IgD-negative memory B cell (primary cell): ENCODE measurements at places on chromosomes 7 and 10. TPM values are rescaled to one million over a fixed set of nuclear protein-coding genes. Genes with fewer than 3 reads are reported as not detected.

Gene CYREN
- polyA plus RNA-seq = 39.5 TPM

Gene ADIRF
- not detected for polyA plus RNA-seq

Gene ACHE
- not detected for polyA plus RNA-seq

Gene TMEM176B
- 2.4 TPM for polyA plus RNA-seq

Gene VSTM4
- not detected for polyA plus RNA-seq

Gene CH25H
- not detected for polyA plus RNA-seq

Gene RADIL
- not detected for polyA plus RNA-seq

Gene SH3PXD2A
- 1.2 TPM for polyA plus RNA-seq

Gene PLAC9
- polyA plus RNA-seq = not detected

Gene IL2RA
- polyA plus RNA-seq = 27.2 TPM

Gene LLCFC1
- polyA plus RNA-seq = not detected

Gene CRTAC1
- polyA plus RNA-seq = not detected

Gene ENO4
- polyA plus RNA-seq = 0.45 TPM

Gene VENTX
- not detected for polyA plus RNA-seq

Gene BTBD16
- not detected for polyA plus RNA-seq

Gene GRID2IP
- 0.09 TPM for polyA plus RNA-seq

Gene MCMBP
- polyA plus RNA-seq = 33.9 TPM

Gene GIMAP4
- 16.2 TPM for polyA plus RNA-seq

Gene ARHGAP22
- polyA plus RNA-seq = 0.64 TPM

Gene PPP1R3A
- not detected for polyA plus RNA-seq

Gene DGKI
- polyA plus RNA-seq = not detected

Gene TMEM196
- polyA plus RNA-seq = not detected

Gene SLC26A4
- not detected for polyA plus RNA-seq

Gene TRAPPC14
- 6.3 TPM for polyA plus RNA-seq

Gene PTF1A
- not detected for polyA plus RNA-seq

Gene FZD8
- not detected for polyA plus RNA-seq

Gene FUOM
- 37.1 TPM for polyA plus RNA-seq

Gene PDE1C
- polyA plus RNA-seq = not detected

Gene ANKRD61
- 0.24 TPM for polyA plus RNA-seq

Gene ATOH7
- not detected for polyA plus RNA-seq

Gene MEST
- polyA plus RNA-seq = 5.7 TPM

Gene STEAP1B
- 3.4 TPM for polyA plus RNA-seq

Gene ZNF735
- not detected for polyA plus RNA-seq

Gene OIT3
- not detected for polyA plus RNA-seq

Gene C10orf67
- not detected for polyA plus RNA-seq

Gene GLCCI1
- polyA plus RNA-seq = 4.9 TPM
